Activated gamma-delta T cell (primary cell): ENCODE measurements at places on chromosomes 4 and X.

GRCh38 chrX:24610516-24610915, 36.6 kb downstream of the PCYT1B start:
- no peak for DNase-seq

DNA sequence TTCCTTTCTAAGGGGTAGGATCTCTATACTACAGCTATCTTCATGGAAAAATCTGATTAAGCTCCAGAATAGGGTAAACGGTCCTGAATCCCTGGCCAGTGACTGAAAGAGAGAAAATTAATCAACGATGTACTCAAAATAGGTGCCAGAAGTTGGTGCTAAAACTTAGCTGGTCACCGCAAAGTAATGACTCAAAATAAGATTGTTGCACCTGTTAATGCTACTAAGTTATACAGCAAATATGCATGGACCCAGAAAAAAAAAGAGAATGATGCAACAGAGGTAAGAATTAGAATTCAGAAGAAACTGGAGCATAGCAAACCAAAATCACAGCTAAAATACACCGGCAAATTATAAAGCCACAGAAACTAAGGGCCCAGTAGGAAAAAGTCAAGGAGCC, 239.7 kb upstream of the FAM241A start:
- no peak for DNase-seq

DNA sequence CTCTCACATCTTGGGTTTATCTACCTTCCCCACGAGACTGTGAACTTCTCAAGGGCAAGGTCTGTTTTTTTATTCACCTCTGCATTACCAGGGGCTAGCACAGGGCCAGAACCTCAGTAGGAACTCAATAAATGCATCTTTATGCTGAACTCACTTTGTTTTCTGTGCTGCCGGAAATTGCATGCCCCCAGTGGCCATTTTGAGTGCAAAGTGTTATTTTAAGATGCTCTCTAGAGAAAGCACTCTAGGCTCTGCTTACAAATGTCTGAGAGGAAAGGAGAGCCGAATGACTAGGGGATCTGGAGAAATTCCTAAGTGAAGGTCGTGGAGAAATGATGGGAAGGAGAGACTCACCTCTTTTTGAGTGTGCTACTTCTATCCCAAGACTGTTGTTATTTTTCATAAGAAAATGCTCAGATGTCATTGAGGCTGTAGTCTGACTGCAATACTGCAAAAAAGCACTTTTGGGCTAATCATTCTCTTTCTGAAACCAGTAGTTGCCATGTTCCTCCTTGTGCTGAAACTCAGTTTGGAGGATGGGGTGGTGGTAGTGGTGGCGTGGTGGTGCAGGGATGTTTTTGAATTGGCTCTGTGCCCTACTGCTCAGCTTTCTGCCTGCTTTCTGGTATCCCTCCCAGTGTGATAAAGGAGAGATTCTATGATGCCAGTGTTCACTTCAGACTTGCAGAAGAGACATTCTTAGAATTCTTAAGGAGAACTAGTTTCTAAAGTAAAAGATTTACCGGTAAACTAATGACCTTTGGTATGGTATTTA, 41.3 kb downstream of the DOCK11 start:
- no peak for DNase-seq

DNA sequence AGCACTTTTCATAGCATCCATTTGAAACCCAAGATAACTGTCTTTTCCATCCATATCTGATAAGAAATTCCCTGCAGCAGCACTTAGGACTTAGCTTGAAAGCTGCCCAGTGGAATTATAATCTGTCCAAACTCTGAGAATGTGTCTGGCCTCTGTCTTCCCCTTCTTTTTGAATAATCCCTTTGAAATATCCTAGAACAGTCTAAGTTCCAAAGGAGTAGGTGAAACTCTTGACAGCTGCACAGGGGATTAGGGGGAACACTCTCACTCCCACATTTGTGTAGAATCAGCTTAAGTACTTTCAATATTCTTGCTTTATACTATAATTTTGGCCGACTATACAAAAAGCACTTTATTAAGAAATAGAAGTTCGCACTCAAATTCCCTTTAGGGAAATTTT, 157.7 kb downstream of the PAPSS1 start:
- no peak for DNase-seq

DNA sequence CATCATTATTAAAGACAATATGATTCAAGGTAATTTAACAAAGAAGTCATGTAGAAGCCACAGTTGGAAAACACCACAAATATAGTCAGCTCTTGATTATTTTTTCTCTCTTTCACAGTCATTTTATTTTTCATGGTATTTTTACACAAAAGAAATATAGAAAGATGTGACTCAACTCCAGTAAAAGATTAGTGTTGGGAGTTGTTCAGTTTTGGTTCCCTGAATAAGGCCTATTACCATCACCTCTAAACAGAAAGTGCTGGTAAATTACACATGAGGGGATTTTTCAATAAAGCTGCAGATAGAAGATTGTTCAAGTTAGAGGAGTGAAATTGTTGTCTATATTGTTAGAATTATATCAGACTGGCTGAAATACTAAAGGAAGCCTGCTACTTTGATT, 107.0 kb downstream of the DDIT4L start:
- no peak for DNase-seq

DNA sequence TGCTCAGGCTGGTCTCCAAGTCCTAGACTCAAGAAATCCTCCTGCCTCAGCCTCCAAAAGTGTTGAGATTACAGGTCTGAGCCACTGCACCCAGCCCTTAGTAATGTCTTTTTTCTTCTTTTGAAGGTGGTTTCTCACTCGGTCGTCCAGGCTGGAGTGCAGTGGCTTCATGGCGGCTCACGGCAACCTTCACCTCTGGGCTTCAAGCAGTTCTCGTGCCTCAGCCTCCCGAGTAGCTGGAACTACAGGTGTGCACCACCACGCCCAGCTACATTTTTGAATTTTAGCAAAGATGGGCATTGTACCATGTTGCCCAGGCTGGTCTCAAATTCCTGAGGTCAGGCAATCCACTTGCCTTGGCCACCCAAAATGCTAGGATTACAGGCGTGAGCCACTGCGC, 32.3 kb upstream of the ASMTL start:
- no peak for DNase-seq

DNA sequence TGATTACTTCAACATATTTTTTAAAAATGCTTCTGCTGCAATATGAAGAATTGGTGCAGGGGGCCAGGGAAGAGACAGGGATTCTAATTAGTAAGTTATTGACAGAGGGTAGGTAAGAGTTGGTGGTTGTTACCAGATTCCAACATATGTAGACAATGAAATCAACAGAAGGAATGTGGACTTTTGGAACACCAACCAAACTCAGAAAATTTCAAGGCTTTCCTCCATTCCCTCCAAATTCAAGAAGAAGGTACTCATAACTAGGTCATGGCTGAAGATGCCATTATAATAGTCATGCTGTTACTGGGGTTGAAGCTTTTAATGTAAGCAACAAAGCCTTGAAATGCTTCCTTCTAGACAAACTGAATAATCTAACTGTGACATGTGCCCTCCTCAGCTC, 22.9 kb upstream of the CXCL13 start:
- no peak for DNase-seq

GRCh38 chrX:120428309-120428708, 40.8 kb downstream of the LAMP2 start:
- DNase-seq: no peak

- no peak for DNase-seq
Measured at GRCh38 chr4:140213749-140214148, 59.8 kb upstream of the MAML3 start.

DNA sequence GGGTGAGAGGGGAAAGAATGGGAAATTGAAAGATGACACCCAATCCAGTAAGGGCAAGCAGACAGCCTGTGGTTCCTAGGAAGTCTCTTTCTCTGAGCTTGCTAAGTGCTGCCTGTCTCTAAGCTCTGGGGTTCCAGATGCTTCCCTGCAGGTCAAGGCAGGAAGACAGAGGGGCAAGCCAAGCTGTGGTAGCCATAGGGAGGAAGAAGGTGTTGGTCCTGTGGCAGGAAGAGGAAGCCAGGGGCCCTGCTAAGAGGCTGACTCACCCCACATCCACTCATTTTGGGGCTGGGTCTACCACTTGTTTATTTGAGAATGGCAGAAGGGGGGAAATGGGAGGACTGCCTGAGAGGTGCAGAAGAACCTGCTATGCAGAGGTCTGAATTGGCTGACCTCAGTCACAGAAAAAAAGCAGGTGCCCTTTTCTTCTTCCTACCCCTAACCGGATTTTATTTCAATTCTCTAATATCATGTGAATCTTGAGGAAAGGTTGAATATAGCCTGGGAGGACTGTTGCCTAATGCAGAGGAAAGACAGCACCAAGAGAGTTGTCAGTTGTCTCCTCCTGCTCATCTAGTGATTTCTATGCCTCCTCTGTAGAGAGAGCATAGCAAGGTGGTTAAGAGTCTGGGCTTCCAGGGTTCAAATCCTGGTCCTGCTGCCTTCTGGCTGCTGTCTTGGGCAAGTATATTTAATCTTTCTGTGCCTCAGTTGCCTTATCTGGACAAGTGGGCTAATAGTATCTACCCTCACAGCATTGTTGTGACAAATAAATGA, 27.4 kb downstream of the HOPX start:
- DNase-seq: no peak

DNA sequence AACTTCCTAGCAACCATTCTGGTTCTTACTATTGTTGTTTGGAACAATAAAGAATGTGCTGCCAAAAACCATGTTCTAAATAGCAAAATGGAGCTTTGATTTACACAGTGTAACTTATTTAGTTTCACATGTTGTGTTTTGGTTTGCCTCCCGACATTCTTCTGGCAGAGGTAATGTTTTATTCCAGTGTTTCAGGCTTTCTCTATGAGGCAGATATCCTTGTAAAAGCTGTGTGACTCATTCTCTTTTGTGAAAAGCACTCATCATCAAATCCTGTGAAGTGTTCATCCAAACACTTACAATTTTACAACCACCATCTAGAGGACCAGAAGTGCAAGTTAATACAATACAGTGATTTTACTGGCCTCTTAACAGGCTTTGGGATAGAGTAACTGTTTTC, 219.0 kb upstream of the GIMD1 start:
- DNase-seq: no peak

DNA sequence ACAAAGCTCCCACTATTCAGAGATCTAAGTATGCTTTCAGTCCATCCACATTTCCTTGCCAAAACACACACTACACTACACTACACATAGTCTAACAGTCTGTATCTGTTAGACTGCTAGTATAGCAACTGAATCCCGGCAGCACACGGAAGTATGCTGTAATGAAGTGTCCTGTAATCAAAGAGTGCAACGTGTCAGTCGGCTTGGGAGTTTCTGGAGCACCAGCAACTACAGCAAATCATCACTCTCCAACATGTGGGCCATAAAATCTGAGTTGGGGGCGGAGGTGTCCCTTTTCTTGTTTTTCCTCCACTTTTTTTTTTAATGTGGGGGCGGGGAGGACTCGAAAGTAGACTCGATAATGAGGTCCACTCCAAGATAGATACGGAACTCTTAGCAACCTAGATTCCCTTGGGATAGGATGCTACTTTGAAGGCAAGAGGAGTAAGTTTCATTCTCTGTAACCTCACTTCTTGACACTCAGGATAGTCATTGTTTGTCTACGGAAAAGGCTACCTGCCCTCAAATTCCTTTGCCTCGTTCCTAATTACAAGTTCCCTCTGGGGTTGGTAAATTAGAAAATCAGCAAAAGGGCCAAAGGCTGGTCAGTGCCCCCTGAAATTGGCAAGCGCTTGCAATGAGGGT, 722 bp downstream of the SLC10A7 start:
- no peak for DNase-seq

- no peak for DNase-seq
Measured at GRCh38 chr4:89531932-89532640, 224.5 kb upstream of the GPRIN3 start.

DNA sequence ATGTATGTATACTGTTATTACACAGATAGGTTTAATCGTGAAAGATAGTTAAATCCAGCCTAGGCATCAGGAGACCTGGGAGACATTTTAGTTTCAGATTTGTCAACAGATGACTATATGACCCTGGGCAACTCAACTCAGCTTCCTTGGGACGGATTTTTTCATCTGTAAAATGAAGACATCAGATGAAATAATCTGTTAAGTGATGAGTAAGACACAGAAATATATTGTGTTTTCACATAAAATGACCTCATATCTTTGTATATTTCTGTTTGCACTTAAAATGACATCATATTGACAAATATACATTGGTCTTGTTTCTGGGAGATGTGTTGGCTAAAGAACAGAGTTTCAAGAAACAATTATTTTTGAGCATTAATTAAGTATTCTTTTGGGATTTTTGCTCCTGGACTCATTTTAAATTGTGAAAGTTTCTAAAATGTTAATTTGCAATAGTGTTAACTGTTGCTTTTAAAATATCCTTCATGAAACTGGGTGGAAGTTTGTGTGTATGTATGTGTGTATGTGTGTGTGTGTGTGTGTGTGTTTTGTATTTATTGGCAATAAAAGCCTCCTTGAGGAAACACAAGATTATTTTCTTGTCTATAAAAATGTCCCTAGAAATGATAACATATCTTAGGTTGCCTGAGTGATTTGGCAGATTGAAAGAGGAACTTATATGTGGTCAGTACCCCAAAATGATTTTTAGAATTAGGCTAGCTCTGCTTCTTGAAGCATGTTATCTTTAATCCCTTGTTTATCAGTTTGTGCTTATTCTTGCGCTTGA, 29.1 kb upstream of the MMAA start:
- DNase-seq: no peak

GRCh38 chrX:73577361-73577760, 14.4 kb downstream of the CHIC1 start:
- no peak for DNase-seq

DNA sequence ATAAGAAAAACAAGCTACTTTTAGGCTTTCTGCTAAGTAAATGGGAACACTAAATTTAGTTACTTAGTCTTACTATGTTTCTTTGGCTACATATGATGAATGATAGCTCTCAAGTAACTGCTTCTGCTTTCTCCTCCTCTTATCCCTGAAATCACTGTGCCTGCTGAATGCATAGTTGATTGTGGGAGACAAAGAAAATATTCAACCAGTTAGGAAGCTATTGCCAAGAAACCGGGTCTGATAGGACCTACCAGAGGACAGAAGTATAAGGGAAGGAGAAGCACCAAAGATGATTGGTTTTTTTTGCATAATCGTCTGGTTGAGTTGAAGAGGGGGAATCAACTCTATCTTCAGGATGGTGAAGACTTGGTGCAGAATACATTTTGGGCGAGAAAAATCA, 28.0 kb upstream of the NDUFC1 start:
- DNase-seq: no peak

GRCh38 chrX:71976753-71977152, 66.1 kb downstream of the NHSL2 start:
- no peak for DNase-seq

GRCh38 chrX:115177932-115178331, 11.3 kb upstream of the RBMXL3 start:
- DNase-seq: no peak

- DNase-seq: no peak
Measured at GRCh38 chrX:22300130-22300529, 27.4 kb downstream of the CBLL2 start.

GRCh38 chrX:148020329-148020728, 39.2 kb downstream of the FMR1NB start:
- DNase-seq: no peak
